ENCODE measurements at places on chromosomes 4 and X.

- DNase-seq, result no peak
Observed at GRCh38 chr4:84994280-84994679, 27.8 kb upstream of the WDFY3 start.

DNA sequence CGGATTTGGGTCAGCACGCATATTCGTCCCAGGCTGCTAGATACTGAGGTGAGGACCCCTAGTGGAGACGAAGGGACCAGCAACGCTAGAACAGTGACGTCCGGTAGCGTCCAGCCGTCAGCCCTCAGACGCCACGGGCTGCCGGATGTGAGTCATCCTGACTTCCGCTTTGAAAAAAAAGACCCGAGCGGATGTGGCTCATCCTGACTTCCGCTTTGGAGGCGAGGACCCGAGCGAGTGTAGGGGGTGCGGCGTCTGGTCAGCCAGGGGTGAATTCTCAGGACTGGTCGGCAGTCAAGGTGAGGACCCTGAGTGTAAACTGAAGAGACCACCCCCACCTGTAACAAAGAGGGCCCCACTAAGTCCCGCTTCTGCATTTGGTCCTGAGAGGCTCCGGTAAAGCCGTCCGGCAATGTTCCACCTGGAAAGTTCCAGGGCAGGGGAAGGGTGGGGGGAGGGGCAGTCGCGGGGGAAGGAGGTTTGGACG, at the start of gene MAGEB2:
MAGEB2 (plus strand) TSS at position 207 of the 487 bp plus-strand sequence. CDS start 3,018 bp downstream, outside the sequence.
- DNase-seq, result no peak

DNA sequence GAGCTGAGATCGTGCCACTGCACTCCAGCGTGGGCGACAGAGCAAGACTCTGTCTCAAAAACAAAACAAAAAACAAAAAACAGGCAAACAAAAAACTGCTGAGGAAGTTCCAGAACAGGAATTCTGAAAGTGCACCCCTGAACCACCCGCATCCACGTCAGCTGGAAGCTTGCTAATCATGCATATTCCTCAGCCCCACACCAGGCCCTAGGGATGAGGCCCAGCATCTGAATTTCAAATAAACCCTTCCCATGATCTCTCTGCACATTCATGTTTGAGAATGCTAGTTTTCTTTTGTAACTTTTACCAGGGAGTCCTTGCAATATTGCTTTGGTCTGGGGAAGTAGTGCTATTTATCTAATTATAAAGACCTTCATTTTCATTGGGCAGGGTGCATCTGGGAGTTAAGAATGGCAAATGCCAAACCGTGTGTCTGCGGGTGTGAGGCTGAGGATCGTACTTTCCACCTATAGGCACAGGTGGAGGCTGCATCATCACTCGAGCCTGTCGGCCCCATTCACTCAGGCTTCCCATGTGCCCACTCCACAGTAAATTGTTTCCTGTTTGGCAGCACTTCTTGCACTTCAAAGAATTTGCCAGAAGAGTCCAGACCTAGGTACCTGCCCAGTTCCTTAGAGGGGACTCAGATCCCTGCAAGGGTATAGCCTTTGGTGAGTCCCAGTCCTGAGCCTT, 23.6 kb downstream of the CCKAR start:
- DNase-seq, result no peak

GRCh38 chrX:130975947-130976346, 72.9 kb upstream of the ENOX2 start:
- no peak for DNase-seq

DNA sequence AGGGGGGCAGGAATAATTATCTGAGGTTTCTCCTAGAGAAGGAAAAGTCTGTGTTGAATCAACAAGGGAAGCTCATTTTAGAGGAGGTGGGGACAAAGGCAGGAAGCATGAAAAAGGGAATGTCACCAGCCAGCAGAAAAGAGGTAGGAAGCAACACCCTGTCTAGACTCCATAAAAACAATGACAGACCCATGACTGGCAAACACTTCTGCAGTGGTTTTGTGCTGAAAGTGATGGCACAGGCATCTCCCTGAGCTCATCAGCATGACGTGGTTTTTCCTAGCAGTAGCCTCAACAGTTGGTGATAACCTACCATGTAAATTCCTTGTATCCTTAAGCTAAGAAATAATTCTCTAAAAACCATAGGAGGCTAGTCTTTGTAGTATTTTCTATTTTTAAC, 110.7 kb upstream of the GALNT7 start:
- DNase-seq, result no peak

GRCh38 chr4:104500442-104500841, 5.7 kb upstream of the CXXC4 start:
- DNase-seq, result no peak

- no peak for DNase-seq
Observed at GRCh38 chrX:97529536-97530200, 646.0 kb downstream of the RPA4 start.

- DNase-seq, result no peak
Observed at GRCh38 chrX:38268011-38268410, 47.3 kb upstream of the SRPX start.

GRCh38 chr4:16710198-16710597, 188.2 kb downstream of the LDB2 start:
- no peak for DNase-seq

DNA sequence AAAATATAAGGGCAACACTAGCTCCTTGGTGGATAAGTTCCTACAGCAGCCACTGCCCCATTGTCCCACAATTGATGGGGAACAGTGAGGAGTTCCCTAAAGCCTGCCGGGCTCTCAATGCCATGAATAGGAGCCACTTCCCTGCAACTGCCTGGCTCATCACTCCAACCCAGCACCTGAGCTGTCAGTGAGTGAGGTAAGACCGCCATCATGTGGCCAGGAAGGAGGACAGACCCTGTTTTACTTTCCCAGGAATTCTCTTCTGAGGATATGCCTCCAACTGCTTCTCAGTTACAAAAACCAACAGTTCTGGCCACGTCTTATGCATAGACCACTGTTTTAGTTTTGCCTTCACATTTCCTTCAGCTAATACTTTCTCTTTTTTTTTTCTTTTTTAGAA, 45.5 kb downstream of the SRPX start:
- no peak for DNase-seq

- DNase-seq, result no peak
Observed at GRCh38 chr4:157128395-157128794, 52.4 kb downstream of the GLRB start.

GRCh38 chr4:121951521-121952110, at the start of gene TRPC3:
TRPC3 (minus strand) TSS chr4:121952060; CDS start chr4:121951680, 380 bp downstream.
- no peak for DNase-seq

- DNase-seq, result no peak
Observed at GRCh38 chr4:3434881-3435685, 6.7 kb upstream of the HGFAC start.

GRCh38 chrX:43527801-43528200, 128.3 kb upstream of the MAOA start:
- no peak for DNase-seq

- no peak for DNase-seq
Observed at GRCh38 chrX:48761674-48762471, at the start of gene GLOD5. GLOD5 (plus strand) TSS chrX:48761747; CDS start chrX:48761791, 44 bp downstream.

- no peak for DNase-seq
Observed at GRCh38 chrX:142977128-142977914, 48.4 kb upstream of the SPANXN4 start.

DNA sequence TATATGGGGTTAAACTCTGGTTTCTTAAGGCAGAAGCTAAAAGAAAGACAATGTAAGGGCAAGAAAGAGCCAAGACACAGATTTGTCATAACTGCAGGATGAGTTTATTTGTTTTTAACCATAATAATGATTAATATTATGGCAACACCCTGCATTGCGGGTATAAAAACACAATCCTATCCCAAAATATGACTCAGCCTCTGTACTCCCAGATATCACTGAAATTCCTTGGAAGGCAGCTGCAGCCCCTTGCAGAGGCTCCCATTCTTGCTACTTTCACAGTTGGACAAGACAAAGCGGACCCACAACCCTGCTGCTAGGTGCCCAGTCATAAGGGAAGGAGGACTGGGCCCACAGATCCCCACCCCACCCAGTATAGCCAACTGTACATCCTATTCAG, 20.4 kb upstream of the FGF16 start:
- no peak for DNase-seq

DNA sequence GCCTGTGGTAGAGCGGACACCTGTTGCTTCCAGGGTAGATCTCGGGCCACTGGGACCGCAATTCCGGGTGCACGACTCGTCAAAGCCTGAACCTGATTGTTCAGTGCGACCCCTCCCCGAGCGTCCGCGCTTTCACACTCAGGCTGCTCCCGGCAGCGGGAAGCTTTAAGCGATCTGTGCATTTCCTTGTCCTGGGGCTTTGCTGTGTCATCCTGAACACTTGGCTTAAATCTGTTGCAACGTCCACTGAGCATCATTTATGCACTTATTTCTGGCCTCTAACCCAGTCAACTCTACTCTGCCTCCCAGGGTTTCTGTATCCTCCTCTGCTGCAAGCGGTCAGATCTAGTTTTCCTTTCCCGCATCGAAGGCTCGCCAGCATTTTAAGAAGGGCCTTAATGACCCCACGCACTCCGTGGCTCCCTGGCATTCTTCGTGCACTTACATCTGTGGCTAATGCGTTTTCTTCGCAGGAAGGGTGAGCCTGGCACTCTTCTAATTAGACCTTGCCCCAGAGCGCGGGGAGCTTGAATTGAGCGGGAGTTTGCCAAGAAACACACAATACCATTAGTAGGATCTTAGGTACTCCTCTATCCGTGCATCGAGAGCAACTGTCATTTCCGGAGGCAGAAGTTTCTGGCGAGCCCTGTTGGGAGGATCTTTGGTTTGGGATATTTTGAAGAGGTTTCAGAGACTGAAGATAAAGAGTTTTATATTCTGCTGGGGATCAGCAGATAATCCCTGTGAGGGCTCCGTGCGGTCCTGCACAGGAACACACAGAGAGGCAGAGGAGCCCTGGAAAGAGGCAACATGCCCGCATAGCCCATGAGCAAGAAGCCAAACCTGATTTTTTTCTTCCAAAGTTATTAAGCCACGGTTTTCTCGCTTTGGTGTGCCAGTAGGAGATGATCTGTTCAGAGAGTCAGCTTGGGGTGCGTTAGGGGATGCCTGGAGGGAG, 654 bp upstream of the DDIT4L start:
- DNase-seq, result no peak

- no peak for DNase-seq
Observed at GRCh38 chr4:189278597-189279165, 662.0 kb upstream of the FRG1 start.

DNA sequence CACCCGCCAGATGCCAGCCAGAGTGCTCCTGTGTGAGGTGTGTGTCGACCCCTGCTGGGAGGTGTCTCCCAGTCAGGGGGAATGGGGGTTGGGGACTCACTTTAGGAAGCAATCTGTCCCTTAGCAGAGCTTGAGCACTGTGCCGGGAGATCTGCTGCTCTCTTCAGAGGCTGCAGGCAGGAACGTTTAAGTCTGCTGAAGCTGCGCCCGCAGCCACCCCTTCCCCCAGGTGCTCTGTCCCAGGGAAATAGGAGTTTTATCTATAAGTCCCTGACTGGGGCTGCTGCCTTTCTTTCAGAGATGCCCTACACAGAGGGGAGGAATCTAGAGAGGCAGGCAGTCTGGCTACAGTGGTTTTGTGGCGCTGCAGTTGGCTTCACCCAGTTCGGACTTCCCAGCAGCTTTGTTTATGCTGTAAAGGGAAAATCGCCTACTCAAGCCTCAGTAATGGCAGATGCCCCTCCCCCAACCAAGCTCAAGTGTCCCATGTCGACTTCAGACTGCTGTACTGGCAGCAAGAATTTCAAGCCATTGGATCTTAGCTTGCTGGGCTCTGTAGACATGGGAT, 80.8 kb downstream of the CCSER1 start:
- DNase-seq, result no peak

GRCh38 chr4:1347410-1347864, 429 bp downstream of the UVSSA start:
- DNase-seq, result peak; percentile 3

DNA sequence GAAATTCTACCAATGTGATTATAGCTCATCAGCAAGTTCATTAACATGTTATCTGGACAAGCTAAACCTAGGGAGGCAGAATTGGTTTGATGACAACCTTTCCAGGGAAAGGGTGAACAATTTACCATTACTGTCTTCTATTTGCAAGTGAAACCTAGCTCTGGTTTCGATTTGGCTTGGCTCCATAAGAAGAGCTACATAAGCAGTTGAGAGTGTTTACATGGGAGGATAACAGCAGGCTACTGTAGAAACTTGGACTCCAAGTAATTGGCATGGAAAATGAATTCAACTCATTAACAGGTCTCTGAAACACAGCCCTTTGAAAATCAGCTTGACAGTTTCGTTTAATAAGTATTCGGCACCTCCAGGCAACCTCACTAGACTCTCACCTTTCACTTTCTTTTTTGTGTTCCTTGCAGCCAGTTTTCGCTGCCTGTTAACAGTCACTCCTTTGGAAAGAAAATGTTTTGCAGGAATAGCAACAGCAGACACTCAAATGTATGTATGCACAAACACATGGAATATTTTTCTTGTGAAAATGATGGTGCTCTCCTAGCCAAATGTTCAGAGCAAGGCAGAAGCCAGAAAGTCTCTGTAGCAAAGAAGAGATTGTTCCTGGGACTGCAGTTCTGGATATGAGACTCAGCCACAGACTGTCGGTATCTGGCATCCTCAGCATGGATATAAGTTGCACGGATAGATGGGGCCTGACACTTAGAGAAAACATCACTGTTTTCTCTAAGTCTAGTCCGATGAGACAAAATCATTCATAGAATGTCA, 27.5 kb downstream of the POU3F4 start:
- no peak for DNase-seq

- DNase-seq, result peak; percentile 2
Observed at GRCh38 chr4:41935652-41936021, 408 bp downstream of the TMEM33 start.

Measured in activated CD4-positive, alpha-beta T cell treated with anti-CD3 and anti-CD28 coated beads for 24 hours (primary cell).